ENCODE measurements at places on chromosomes 2 and 18.

- no peak for DNase-seq
Measured at GRCh38 chr2:192148241-192148619, 46.5 kb downstream of the TMEFF2 start.

GRCh38 chr2:60648191-60648590, 94.7 kb upstream of the BCL11A start:
- DNase-seq, result no peak

GRCh38 chr2:119826370-119826961, 66.7 kb downstream of the PTPN4 start:
- DNase-seq, result no peak

- no peak for DNase-seq
Measured at GRCh38 chr2:130875935-130876334, 39.2 kb downstream of the ARHGEF4 start.

- DNase-seq, result no peak
Measured at GRCh38 chr18:57208047-57208446, 61.2 kb downstream of the BOD1L2 start.

- no peak for DNase-seq
Measured at GRCh38 chr2:107635883-107636282, 190.8 kb upstream of the RGPD4 start.

DNA sequence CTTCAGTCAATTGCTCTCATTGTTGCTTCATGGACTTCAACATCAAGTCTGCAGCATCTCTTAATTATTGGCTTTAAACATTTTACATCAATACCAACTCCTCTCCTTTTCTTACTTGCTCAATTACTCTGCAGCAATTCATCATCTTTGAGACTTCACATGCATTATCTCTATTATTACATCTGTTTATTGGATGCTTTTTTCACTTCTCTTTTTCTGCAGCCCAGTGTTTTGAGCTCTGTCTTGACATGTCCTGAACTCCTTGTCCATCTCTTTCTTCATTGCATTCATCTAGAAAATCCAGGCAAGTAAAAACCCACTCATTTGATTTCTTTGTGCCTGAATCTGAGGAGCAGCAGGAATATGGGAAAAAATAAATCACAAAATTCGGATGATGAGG, 647.9 kb downstream of the PLCL1 start:
- DNase-seq, result no peak

- DNase-seq, result no peak
Measured at GRCh38 chr2:109507217-109507616, 106.5 kb downstream of the SEPTIN10 start.

- DNase-seq, result no peak
Measured at GRCh38 chr2:218428846-218429558, 10.1 kb downstream of the VIL1 start.

GRCh38 chr2:112055730-112056625, 909 bp downstream of the TMEM87B start:
- peak; percentile 29 for DNase-seq

DNA sequence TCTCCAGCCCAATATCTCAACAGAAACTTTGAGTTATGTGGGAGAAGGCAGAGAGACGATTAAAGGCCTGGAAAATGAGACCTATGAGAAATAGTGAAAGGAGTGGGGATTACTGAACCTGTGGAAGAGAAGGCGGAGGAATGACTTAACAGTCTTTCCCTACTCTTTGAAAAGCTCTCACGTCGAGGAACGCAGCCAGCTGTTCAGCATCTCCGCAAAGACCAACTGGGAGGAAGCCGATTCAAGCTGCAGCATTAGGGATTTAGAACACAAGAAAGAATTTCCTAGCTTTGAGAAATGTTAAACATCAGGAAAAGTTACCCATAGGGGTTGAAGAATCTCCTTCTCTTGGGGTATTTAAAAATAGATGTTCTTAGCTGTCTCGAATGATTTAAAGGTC, 233.2 kb upstream of the PARD3B start:
- DNase-seq, result no peak

GRCh38 chr2:39246382-39246980, 2.7 kb upstream of the CDKL4 start:
- no peak for DNase-seq

DNA sequence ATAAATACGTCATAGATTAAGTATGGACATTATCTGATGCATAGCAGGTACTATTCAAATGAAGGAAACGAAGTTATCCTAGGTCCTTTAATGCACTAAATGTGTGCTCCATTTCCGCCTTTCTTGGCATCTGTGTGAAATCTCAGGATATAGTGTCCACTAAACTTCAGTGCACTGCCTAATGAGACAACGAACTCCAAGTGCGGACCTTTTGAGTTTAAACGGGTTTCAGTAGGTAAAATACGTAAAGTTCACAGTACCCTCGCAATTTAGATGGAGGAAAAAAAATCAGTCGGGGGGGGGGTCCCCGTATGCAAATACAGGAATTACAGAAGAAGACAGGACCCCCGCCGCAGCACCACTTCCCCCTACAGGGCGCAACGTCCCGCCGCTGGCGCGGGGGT, 729 bp upstream of the REL start:
- DNase-seq, result no peak

- no peak for DNase-seq
Measured at GRCh38 chr2:144372410-144373080, 147.4 kb downstream of the ZEB2 start.

- no peak for DNase-seq
Measured at GRCh38 chr18:48802543-48803290, 148.0 kb downstream of the SMAD7 start.

DNA sequence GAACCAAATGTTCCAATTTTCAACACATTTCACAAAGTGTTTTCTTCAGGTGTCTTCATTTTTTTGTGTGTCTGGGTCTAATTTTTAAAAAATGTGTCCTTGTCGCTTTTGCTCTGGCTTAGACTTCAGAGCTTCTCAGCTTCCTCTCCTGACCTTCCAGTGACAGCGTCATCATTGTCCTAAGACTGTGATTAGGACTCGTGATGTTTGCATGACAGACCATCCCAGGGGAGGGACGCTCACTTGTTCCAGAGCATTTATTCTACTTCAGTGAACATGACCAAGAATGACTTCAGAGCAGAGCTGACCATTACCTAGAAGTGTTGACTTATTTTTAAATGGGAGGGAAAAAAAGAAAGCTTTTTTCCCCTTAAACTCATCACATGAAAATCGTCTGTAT, 591.9 kb downstream of the IRS1 start:
- DNase-seq, result no peak

DNA sequence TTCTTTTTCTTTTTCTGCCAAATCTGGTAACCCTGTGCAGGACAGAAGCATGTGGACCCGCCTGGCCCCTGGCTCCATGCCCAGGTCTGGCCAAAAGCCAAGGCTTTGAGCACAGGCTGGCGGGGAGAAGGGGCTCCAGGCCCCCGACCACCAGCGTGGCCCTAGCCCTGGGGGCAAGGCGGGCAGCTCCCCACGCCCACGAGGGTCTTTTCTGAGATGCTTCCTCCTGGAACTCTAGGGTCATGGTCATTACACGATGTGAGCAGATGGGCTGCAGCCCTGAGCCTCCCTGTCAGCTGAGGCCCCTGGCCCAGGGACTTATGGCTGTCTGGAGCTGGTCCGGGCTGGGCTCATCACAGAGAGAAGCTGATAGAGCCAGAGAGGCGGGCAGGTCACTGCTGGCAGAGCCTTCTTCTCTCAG, 5.7 kb upstream of the OTOS start:
- DNase-seq, result no peak

- no peak for DNase-seq
Measured at GRCh38 chr18:74390900-74391299, 66.2 kb downstream of the DIPK1C start.

GRCh38 chr2:177147093-177147694, 65.4 kb upstream of the HNRNPA3 start:
- DNase-seq, result no peak

GRCh38 chr18:13804305-13804704, 19.6 kb upstream of the MC5R start:
- no peak for DNase-seq

GRCh38 chr18:41540237-41540871, 414.7 kb upstream of the PIK3C3 start:
- DNase-seq, result no peak

DNA sequence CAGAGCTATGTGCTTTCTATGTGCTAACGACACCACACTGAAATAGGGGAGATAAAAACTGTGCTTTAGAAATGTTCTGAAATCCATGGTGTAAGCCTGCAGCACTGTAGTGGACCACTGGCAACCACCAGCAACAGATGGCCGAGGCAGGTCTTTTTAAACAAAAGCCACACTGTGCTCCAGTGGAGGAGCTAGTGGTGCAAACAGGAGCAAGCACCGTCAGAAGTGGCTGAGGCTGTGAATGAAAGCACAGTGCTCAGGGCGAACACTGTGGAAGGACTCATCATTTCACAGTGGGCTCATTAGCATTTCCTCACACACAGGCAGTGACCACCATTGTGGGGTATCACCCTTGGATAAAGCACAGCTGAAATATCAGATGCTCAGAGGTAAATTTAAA, 22.9 kb upstream of the MTX2 start:
- no peak for DNase-seq

DNA sequence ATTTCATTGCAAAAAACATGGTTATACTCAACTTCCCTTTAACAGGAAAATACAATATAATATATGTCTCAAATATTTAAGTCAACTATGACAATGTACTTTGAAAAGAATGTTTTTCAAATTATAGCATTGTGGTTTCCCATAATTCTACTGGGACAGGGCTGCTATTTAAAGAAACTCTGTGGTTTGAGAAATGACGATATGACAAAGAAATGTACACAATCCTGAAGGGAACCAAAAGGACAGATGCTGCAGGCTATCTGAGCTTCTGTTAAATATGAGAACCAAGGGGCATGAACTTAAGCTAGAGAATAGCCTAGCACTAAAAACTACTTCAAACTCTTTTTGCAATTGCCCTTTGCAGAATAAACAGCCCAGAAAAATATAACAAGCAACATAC, 415.9 kb downstream of the GRB14 start:
- DNase-seq, result no peak

DNA sequence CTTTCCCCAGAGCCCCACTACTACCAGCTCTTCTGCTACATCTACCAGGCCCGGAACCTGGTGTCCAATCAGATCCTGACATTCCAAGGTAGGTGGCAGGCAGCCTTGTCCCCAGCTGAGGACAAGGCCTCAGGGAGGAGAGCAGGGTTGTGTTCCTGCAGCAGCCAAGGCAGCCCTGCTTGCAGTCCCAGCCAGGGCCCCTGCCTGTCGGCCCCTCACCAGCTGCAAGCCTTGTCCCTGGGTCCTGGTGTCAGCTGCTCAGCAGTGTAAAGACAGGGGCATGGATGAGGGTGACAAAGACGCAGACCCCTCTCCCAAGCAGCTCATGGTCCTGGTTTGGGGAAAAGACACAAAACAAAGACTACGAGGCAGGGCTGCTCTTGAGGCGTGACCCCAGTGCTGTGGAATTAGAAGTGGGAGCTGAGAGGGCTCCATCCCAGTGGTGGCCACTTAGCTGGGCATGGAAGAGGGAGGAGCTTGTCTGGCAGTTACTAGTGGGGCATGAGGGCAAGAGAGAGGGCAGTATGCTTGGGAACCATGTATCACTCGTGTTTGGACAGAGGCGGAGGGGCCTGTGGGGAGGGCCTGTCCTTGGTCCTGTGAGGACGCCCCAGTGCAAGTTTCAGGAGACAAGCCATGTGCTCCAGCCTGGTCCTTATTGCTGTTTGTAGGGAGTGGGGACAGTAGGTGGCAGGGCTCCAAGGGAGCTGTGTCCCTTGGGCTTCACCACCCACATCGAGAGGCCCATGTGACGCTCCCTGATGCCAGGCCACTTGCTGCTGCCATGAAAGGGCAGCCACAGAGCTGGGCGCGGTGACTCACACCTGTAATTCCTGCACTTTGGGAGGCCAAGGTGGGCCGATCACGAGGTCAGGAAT, 47.5 kb downstream of the LMAN2L start:
- DNase-seq, result no peak

GRCh38 chr2:233462202-233462785, 104.3 kb downstream of the USP40 start:
- no peak for DNase-seq

GRCh38 chr2:140747665-140748064, 1383.2 kb downstream of the LRP1B start:
- DNase-seq, result no peak

GRCh38 chr2:67854798-67855197, 208.0 kb downstream of the C1D start:
- no peak for DNase-seq

- DNase-seq, result no peak
Measured at GRCh38 chr2:16466133-16466820, 199.4 kb downstream of the CYRIA start.

DNA sequence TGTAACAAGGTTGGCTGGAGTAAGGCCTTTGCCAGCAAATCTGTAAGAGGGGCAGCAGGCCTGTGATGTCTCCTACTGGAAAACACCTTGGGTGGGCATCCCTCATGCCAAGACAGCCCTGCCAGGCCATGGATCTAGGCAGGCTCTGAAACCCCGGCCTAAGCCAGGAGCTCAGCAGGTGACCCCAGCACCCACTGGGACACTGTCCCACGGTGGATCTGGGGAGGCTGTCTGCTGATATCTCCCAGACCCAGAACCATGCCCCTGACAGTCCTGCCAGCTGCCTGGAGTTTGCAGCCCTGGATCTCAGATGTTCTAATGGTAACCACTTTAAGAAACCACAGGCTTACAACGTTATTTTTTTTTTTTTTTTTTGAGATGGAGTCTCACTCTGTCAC, 117.7 kb downstream of the ZNF516 start:
- DNase-seq, result no peak

DNA sequence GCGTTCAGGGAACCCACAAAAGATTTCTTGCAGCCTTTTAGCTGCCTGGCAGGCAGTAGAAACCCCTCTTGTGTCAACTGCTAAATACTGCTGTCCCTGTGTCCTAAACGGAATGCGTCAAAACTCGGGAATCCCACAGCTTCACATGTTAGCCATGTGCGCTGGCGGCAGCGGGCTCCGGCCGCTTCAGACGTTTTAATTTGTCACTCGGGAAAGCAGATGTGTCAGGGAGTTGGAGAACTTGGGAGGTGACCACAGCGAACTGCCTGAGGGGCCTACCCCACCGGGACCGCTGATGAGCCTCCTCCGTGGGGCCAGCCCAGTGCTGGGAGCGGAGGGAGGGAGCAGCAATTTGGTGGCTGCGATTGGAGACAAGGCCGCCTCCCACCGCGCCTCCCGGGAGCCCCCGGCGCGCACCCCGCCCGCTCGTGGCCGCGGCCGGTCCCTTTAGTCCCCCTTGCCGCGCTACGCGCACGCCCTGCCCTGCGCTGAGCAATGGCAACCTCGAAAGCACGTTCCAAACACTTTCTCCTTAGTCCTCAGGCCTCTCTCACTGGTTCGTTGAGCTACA, 146.1 kb upstream of the SATB2 start:
- DNase-seq, result no peak

DNA sequence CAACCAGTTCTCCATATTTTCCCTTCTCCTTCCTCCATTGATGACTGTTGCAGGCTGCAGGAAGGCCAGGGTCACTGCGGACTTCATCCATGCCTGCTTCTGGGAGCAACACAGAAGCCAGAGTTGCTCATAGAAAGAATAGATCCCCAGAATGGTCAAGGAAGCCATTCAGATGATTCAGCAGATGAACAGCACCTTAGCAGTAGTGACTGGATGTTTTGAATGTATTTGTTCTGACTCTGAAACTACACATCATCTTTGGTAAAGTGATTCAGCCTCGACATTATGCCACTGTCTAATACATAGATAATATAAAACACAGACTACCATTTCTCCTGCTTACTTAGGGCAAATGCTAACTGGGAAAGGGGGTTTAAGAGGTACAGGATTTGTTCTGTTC, 411.6 kb downstream of the RND3 start:
- DNase-seq, result no peak
